Gastrocnemius medialis (tissue), 4 donors: ENCODE measurements at places on chromosomes 7 and 10. TPM values are rescaled to one million over a fixed set of nuclear protein-coding genes. Genes with fewer than 3 reads are reported as not detected.

Gene TOMM7
- 224 TPM for total RNA-seq

Gene ALOX5
- total RNA-seq, result 1.5 TPM

Gene SPOCK2
- total RNA-seq, result 6.7 TPM

Gene ATRNL1
- 10.8 TPM for total RNA-seq

Gene ELN
- 6.4 TPM for total RNA-seq

Gene FKBP6
- total RNA-seq, result not detected

Gene RAMP3
- total RNA-seq, result 39.3 TPM

Gene DNA2
- total RNA-seq, result 2.3 TPM

Gene EMX2
- 0.47 TPM for total RNA-seq

Gene AOC1
- not detected for total RNA-seq
